ENCODE measurements at places on chromosomes 12 and 14.

- DNase-seq: no peak
Measured at GRCh38 chr12:77161944-77162343, 96.6 kb upstream of the E2F7 start.

DNA sequence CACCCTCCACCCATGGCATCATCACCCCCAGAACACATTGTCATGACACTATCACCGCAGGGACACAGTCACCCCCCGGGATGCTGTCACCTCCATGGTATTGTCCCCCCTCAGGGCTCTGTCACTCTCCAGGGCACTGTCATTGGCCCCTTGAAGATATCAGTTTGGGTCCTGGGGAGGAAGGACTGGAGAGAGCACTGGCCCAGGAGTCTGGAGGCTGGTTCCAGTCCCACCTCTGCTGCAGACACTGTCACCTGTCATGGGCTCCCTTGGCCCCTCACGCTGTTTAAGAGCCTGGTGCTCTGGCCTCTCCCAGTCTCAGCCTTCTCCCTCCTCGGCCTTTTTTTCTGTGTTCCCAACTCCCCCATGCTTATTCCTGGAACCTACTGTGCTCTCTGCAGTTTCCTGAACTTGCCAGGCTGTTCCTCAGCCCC, 31.9 kb downstream of the SERPINA3 start:
- DNase-seq: no peak

DNA sequence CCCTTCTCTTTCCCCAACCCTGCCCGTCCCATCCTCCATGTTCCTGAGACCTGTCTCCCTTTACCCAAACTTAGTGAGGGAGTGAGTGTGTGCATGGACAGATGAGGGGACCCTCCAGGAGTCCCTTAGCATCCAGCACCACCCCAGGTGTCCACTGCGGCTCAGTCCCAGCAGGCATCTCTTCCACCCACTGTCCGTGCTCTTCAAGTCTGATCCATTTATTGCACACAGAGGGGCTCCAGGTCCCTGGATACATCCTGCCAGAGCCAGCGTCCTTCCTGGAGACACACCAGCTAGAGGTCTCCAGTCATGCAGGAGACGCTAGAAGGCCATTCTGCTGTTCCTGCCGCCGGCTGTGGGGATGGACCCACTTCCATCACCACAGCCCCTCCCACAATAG, 239.2 kb downstream of the ADGRD1 start:
- DNase-seq: no peak

DNA sequence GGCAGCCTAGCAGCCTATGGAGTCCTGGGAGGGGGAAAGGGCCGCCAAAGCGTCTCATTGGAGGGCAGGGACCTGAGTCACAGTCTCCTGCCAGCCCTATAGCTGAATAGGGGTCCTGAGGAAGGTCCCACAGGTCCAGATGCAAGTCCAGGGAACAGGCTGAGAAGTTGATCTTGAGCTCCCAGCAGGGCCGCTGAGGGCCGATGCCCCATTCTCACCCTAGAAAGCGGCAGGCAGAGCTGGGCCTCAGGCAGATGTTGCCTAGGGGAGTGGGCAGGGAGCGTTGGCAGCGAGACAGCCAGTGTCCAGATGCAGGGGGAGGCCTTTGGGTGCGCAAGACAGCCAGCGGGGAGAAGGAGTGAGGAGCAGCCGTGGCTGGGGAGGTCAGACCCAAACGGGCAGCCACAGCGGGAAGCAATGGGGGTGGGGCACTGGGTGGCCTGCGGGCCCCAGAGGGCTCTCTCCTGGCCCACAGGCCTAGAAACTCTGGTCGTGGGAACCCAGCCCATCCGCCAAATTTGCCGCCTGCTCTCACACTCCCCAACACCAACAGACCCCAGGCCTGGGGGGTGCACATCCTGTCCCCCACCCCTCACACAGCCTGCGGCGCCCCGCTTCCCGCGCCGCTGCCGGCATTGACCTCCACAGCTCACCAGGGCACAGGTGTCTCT, 1.1 kb downstream of the HDAC7 start:
- no peak for DNase-seq

GRCh38 chr12:91343010-91343409, 160.4 kb upstream of the DCN start:
- no peak for DNase-seq

Data from RWPE1 (cell line).